ENCODE measurements at places on chromosomes 4 and X.

- no peak for DNase-seq
These were observed at the start of gene RNF128 for GRCh38 chrX:106726485-106727437. TSS of gene RNF128 (plus strand) at chrX:106726701. CDS start at chrX:106726914, 213 bp downstream.

DNA sequence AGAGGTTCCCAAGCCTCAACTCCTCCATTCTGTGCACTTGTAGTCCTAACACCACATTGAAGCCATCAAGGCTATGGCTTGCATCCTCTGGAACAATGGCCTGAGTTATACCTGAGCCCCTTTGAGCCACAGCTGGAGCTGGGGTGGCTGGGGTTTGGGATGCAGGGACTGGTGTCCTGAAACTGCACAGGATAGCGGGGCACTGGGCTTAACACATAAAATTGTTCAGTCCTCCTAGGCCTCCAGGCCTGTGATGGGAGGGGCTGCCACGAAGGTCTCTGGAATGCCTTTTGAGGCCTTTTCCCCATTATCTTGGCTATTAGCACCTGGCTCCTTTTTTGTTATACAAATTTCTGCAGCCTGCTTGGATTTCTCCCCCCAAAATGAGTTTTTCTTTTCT is 35.5 kb downstream of the CFAP299 start:
- no peak for DNase-seq

DNA sequence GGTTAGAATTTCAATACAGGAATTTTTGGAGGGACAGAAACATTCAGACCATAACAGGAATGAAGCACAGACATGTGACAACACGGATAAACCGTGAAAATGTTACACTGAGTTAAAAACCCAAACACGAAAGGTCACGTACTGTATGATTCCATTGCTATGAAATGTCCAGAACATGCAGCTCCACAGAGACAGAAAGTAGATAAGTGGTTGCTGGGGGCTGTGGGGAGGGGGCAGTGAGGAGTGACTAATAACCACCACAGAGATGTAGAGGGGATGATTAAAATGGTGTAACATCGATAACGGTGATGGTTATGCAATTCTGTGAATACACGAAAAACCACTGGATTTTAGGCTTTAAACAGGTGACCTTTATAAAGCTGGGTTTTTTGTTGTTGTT is 8.3 kb downstream of the GPR143 start:
- no peak for DNase-seq

- no peak for DNase-seq
These were observed 100.7 kb downstream of the EFNB1 start for GRCh38 chrX:68929332-68930150.

DNA sequence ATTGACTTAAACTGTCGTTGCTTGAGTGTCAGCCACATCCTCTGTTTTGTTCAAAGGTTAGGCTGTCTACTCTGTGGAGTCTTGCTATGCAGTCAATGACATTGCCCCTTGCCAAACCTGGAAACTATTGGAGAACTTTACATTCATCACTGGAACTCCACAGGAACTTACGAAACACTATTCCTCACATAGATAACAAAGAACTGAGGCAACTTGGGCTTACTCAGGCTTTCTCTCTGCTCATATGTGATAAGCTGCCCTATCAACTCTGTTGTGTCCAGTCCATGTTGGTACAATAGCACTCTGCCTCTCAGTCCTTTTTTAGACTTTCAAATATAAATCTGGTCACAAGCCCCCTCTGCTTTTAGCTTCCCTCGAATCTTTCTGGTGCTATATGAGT is 9.4 kb downstream of the NPY5R start:
- DNase-seq = no peak

- no peak for DNase-seq
These were observed 154.9 kb downstream of the NPFFR2 start for GRCh38 chr4:72186714-72187113.

- DNase-seq = no peak
These were observed 341.5 kb downstream of the BCOR start for GRCh38 chrX:39756086-39756883.

GRCh38 chr4:76764251-76764650 is 133.7 kb downstream of the SOWAHB start:
- DNase-seq = no peak

DNA sequence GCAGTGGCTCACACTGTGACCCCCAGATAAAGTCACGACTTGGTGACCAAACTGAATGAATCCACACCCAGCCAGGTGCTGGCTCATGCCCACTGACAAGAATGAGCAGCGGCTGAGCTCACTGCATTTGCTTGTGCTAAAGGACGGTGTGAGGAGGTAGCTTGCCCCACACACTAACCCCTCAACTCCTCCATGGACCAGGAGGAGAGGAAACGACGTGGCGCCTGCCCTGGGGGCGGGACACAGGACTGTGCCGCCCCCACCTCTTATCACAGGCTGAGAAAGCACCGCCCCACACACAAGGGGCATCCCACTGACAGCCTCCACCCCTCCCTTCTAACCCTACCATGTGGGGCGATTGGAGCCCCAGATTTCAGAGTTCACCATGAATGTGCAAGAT is 43.0 kb downstream of the ZFYVE28 start:
- no peak for DNase-seq

GRCh38 chr4:131509521-131509920 is 1639.6 kb upstream of the PCDH10 start:
- DNase-seq = no peak

DNA sequence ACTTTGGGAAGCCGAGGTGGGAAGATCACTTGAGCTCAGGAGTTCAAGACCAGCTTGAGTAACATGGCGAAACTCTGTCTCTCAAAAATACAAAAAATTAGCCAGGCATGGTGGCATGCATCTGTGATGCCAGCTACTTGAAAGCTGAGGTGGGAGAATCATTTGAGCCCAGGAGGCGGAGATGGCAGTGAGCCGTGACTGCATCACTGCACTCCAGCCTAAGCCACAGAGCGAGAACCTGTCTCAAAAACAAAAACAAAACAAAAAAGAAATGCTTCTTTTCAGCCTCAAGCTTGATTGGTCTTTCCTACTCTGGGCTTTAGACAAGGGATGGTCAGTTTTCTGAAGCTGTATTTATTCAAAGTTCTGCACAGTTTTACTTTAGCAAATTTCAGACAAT is 15.8 kb upstream of the DHRSX start:
- no peak for DNase-seq

DNA sequence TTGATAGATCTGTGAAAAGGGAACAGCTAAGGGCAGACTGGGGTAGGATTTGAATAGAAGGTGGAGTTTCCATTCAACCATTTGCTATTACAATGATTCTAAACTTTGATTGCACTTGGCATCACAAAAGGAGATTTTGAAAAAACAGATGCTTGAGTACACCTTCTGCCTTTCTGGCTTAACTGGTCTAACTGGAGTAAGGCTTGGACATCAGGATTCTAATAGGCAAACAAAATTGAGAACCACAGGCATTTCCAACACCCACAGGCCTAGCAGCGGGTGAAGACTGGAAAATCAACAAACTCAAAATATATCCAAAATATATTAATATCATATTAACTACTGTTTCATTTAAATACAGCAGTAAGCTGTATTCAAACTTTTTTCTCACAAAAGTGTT is 1.9 kb upstream of the VEGFC start:
- no peak for DNase-seq

DNA sequence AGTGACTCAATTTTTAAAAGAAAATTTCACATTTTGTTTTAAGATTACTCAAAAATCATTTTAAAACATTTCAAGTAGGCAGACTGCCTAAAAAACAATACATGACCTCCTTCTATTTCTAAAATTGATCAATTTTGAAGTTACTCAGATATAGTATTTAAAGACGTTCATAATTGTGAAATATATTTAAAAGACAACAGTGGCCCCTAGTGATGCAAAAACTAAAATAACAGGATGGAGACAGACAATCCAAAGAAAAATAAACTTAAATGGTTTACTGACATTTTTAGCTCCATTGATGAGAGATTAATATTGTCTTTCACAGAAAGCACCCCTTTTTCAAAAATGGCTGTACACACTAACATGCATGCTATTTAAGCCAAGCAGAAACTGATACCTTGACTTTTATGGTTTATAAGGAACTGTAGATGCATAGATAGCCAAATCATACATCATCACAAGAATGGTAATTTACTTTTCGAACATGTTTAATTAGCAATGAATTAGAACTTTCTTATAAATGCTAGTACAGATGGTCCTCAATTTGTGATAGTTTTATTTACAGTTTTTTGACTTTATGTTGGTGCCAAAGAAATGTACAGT is 69.8 kb upstream of the FAT4 start:
- DNase-seq = no peak

GRCh38 chr4:162700815-162701361 is 465.8 kb downstream of the NAF1 start:
- DNase-seq = no peak

GRCh38 chr4:71545168-71545567 is 206.3 kb downstream of the SLC4A4 start:
- no peak for DNase-seq

DNA sequence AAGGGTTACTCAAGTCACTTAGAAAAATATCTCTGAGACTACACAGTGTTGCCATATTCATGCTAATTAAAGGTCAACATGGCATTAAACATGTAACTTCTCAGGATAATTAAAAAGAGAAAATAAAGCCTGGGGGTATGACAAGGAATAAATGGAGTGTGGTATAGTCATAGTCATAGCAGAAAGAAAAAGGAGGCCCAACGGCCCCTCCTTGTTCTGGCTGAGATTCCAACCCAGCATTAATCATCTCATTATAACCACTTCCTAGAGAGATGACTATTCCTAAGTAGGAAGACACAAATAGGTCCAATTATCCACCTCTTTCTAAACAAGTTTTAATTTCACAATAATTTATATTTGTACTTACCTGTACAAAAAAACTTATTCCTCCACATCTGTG is 778.4 kb upstream of the AADAT start:
- DNase-seq = no peak

DNA sequence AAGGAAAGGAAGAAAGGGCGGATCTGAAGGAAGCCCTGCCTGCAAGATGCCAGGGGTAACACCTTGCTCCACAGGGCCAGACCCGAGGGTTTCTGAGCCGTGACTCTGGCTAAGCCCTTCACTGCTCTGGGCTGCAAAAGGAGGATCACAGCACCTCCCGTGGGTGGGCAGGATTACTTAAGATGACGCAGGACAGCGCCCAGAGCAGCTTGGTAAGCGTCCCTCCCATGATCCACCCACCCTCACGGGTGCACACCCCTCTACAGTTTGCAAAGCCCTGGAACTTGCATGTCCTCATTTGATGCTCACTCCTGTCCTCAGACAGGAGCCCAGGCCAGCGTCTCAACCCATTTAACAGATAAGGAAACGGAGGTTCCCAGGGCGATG is 64.9 kb downstream of the CRMP1 start:
- DNase-seq = no peak

GRCh38 chr4:142547974-142548373 is 298.1 kb downstream of the INPP4B start:
- DNase-seq = no peak

- no peak for DNase-seq
These were observed 259.6 kb upstream of the GPC4 start for GRCh38 chrX:133674726-133675470.

- no peak for DNase-seq
These were observed 64.3 kb downstream of the ZFYVE28 start for GRCh38 chr4:2354118-2354517.

DNA sequence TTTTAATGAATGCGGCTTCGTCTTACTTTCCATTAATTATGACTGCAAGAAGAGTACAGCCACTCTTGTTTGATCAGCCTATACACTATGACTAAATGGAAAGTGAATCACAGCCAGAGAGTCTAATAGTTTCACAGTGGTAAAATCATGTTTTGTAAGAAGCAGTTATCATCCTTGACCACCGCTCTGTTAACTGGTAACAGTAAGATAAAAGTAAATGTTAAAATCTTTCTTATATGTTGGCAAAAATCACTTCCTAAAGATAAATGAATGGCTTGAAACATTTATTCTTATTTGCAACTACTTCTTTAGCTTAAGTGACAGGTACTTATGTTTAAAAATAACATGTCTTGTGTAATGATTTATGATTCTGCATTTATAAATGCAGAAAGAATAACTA is 13.2 kb downstream of the GALNT7 start:
- DNase-seq = no peak

- no peak for DNase-seq
These were observed 12.7 kb upstream of the HHIP start for GRCh38 chr4:144633215-144633614.

GRCh38 chr4:48949518-48950219 is 36.4 kb upstream of the CWH43 start:
- no peak for DNase-seq

DNA sequence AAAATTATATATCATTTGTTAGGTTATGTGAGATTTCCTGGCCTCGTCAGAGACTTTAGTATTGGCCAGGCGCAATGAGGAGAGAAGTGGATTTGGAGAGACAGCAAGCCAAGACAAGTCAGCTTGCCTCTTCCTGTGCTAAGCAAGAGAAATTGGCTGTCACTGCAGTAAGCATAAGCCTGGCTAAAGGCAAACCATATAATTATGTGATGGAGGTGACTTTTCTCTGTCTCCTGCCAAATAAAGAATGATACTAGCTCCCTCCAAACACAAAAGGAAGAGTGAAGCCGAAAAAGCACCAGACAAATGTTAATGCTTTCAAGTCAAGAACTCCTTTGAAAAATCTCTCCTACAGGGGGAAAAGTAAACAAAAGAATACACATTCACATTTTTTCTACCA is 2246.0 kb downstream of the ARAP2 start:
- no peak for DNase-seq

- no peak for DNase-seq
These were observed 316.8 kb downstream of the NAF1 start for GRCh38 chr4:162849937-162850336.

- no peak for DNase-seq
These were observed 165.0 kb downstream of the SPIN4 start for GRCh38 chrX:63186137-63186536.

- DNase-seq = peak; percentile 99
These were observed at the start of the genes DCAF16 and NCAPG for GRCh38 chr4:17810260-17811077. TSS of gene DCAF16 (minus strand) at chr4:17810757. CDS start at chr4:17804141, 6,616 bp downstream. TSS of gene NCAPG (plus strand) at chr4:17810979. CDS start at chr4:17811078, 99 bp downstream.

GRCh38 chrX:110992611-110993010 is 103.4 kb upstream of the PAK3 start:
- DNase-seq = no peak

DNA sequence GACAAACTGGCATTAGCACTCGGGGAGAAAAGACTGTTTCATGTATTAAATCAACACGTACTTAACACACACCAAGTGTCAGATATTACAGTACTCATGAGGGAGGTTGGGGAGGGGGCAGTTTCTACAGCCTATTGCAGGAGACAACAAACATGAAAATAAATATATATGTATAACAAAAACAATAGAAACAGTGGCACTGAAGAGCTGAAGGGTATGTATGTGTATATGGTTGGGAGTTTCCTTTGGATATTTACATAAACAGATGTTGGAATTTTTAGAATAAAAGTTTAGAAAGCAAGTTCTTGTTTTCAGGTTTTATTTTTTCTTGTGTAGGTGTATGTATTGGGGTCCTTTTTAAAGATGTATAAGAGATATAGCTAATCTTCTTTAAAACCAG is 133.5 kb downstream of the ELOVL6 start:
- DNase-seq = no peak

- DNase-seq = no peak
These were observed 12.1 kb upstream of the SLAIN2 start for GRCh38 chr4:48329193-48329592.

DNA sequence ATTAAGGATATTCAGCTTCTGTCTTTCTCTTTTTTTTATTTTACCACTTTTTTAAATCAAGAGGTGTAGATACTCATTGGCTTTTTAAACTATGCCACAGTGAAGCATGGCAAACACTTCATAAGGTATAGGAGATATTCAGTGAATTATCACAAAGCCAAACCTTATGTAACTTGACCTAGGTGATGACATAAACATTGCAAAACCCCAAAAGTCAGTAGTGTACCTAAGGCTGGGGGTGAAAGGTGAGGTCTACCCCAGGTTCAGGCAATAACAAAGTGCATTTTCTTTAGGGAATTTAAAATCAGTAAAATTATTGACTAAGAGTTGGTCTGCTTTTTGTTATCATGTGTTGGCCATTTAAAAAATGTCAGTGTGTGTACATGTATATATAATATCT is 39.1 kb downstream of the CDKL5 start:
- DNase-seq = no peak

Measured in stimulated activated CD8-positive, alpha-beta memory T cell treated with anti-CD3 and anti-CD28 coated beads, Interleukin-4, amount 100 ng/mL, for 4 hours (primary cell).